NCI-H1436 treated with DMSO at 0.1 percent for 48 hours (cell line): ENCODE measurements at places on chromosomes 4 and X.

- DNase-seq = no peak
Measured at GRCh38 chr4:18391354-18391728, 369.8 kb upstream of the LCORL start.

GRCh38 chr4:17241835-17242234, 270.1 kb downstream of the QDPR start:
- DNase-seq = no peak

DNA sequence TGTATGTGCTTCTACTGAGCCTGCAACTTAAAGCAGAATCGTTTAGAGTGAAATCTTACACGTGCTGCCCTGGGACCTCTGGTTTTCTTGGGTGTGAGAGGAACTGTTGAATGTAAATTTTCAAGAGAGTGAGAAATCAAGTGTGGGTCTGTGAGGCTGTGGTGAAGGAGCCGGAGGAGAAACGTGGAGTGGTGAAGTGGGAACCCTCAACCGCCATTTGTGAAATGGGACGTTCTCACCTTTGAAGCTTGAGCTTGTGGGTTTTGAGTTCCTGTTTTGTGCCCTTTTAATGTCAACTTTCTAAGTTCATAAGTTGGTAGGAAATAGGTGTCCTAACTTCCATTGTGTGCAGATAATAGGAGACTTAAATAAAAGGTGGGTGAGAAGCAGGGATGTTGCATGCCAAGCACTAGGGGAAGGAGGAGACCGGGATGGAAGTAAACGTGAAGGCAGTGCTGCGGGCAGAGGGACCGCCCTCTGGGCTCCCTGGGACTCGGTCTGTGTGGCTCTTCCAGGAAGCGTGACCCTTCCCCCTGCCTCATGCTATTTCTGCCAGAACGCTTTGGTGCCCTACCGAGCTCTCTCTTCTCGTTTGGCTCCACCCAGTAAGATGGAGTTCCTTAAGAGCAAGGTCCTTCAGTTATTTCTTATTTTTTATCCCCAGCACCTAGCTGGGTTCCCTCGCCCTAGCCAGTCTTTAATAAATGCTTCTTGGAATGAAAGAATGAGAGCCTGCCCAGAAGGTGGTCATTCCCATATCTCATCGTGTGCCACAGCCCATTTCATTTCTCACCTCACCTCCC, 56.0 kb downstream of the TMEM131L start:
- no peak for DNase-seq

DNA sequence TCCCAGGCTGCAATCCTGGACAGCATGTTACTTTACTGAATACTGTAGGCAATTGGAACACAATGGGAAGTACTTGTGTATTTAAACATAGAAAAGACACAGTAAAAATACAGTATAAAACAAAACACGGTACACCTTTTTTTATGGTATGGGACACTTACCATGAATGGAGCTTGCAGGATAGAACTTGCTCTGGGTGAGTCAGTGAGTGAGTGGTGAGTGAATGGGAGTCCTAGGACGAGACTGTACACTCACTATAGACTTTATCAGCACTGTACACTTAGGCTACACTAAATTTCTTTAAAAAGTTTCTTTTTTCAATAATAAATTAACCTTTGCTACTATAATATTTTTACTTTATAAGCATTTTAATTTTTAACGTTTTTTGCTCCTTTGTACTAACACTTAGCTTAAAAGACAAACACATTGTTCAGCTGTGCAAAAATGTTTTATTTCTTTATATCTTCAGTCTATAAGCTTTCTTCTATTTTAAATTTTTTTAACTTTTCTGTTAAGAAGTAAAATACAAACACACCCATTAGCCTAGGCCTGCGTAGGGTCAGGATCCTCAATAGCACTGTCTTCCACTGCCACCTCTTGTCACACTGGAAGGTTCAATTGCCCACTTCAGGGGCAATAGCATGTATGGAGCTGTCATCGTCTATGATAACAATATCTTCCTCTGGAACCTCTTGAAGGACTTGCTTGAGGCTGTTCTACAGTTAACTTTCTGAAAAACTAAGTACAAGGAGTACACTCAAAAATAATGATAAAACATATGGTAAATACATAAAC, 293.5 kb upstream of the FSTL5 start:
- DNase-seq = no peak

DNA sequence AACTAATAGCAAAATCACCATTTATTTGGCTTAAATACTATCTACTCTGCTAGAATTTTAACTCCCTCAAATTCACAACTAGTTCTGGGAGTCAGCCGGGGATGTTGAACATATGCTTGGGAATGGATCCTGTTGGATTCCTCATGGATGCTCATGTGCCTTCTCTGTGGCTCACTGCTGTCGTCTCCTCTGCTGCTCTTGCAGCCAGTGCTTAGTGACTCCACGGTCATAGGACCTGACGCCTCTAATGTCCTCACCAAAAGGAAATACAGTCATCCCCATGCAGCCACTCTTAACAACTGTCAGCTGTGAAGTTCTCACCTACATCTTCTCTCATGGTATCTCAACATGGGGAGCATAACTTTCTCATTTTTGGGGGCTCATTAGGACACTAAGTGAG, 59.4 kb downstream of the HMGB2 start:
- DNase-seq = no peak

DNA sequence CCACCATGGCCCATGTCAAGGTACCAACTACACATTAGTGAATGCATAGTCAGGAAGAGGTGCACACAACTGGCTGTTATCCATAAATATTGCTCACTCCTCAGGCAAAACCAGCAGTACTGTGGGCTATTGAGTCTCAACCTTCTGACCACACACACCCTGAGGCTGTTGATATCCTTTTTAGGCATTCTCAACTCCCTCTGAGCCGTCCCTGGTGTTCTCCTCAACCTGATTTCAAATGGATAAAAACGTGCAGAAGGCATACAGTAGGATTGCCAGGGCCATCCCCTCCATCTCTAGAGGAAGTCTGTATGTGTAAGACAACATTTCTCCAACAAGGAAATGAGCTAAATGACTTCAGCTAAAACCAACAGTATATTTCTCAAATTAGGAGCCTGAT, 98.7 kb upstream of the KLHL13 start:
- no peak for DNase-seq

DNA sequence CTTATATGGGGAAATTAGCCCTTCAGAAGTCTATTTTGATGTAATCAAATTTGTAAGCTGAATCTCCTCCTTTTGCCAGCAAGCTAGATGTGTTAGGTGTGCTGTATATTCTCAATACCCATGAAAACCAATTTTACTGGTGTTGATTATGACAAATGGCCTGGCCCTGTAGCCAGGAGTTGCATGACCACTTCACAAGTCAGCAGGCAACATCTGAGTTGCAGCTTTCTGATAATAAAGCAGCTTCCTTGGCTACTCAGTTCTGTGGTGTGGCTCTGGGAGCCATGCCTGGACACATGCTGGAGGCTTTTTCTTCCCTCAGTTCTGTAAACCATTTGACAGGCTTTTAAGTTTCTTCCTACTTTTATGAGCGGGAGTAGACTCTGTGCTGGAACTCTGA, 154.1 kb upstream of the CXCL13 start:
- no peak for DNase-seq

DNA sequence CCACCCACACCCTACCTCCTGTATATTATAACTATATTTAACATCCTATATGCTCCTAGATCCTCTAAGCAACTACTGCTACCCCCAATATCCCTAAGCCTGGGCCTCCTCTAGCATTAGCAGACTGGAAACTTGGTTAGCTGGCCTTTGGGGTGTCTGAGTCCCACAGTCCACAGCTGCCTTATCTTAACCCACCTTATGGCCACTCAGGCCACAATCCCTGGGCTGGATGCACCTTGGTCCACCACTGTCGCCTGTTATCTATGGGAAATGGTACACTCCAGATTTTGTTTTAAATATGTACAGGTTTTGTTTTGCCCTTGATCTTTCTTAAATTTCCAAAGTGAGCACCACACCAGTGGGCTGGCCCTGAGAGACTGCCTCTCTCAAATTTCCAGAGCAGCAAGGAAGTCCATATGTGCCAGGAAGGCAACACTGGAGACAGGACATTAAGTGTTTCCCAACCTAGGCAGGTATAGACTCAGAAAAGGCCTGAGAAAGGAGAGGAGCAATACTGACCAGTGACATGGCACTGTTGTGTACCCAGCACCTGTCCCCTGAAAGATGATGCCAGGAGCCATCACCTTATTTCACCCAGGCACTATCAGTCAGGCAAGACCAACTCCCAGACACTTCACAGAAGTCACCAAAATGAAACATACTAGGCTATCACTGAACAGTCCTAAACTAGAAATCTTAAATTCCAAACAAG, 921 bp downstream of the PFKFB1 start:
- DNase-seq = no peak

- no peak for DNase-seq
Measured at GRCh38 chrX:39823424-39823823, 274.3 kb downstream of the BCOR start.

DNA sequence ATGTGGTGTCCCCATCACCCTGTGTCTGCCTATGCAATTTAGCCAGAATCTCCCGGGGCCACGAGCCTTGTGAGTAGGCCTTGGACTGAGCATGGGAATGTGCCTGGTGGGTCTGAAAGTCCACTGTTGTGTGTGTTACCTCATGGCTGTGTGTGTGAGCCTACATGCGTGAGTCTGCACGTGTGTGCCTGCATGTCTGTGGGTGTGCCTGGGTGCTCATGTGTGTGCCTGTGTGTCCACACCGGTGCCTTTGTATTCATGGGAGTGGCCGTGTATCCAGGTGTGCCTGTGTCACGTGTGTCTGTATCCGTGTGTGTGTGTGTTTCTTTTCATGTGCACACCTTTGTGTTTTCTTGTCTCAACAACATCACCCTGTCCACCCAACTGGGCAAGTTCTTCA, 14.2 kb downstream of the ATP5ME start:
- no peak for DNase-seq

DNA sequence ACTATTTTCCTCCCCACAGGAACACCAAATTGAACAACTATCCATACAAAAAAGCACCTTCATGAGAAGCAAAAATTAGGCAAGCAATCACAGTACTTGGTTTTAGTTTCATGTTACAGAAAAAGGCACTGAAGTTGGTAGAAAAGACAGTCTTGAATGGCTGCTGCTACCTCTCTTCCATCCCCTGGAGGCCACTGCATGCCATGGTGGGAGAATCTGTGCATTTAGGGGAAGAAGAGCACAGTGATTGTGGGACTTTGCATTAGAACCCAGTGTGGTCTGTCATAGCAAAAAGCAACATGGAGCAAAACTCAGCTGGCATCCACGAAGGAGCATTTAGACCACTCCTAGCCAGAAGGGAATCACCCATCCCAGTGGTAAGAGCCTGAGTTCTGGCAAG, 941.9 kb downstream of the PCDH18 start:
- no peak for DNase-seq

DNA sequence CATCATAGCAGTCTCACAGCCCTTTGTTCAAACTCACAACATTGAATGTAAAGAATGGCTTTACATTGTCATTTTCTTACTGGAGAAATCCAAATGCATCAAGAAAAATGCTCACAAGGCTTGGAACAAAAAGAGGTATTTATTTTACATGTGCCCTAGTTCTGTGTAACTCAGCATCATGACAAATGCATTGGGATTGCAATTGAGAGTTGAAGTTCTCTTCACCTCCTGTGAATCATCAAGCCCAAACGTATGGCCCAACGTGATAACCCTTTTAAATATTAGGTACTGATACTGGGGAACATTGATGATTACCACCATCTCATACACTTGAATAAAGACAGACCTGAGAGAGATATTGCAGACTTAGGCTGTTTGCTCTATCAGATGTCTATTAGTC, 61.6 kb downstream of the GASK1B start:
- DNase-seq = no peak

DNA sequence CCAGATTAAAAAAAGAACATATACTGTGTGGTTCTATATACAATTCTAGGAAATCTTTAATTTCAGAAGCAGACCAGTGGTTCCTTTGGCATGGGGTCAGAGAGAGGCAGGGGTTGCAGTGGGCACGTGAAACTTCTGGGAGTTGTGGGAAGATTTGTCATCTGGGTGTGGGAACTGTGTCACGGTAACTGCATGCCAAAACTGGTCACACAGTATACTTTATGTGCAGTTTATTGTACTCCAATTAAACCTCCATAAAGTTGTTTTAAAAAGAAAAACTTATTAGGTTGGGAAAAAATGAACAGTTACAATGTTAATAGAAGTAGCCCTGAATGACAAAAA, 26.7 kb upstream of the STS start:
- no peak for DNase-seq

DNA sequence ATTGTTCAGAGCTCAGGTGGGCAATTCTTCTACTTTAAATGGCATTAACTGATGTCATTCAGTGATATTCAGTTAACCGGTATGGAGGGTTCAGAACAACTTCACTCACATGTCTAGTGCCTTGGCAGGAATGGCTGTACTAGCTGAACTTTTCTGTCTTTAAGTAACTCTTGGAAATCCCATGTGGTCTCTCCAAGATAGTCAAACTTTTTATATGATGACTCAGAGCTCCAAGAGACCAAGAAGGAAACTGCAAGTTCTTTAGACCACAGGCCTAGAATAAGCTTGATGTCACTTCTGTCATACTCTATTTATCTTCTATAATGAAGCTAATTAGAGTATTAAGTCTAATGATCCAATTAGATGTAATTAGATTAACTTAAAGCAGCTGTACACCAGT, 24.9 kb downstream of the LHFPL1 start:
- no peak for DNase-seq

DNA sequence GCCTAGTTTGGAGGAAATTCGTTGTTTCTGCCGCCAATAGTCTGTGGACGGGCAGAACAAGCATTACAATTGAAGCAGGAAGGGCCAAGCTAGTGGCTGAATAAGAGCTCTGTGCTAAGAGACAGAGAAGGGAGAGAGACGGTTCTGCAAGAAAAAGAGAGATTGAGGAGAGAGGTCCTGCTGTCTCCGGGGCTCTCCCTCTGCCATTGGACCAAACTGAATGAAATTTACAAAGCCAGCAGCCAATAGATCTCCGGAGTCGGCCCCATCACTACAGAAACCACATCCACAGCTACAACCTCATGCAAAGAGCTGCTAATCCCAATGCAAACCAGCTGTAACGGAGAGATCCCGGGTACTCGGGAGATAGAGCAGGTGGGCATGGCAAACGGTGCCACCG, at the start of gene NLGN4X:
Gene NLGN4X (minus strand): TSS at position 148 of the 400 bp plus-strand sequence. CDS start 77,401 bp downstream, outside the sequence.
- DNase-seq = no peak

- DNase-seq = no peak
Measured at GRCh38 chr4:168362025-168362401, 43.5 kb upstream of the DDX60 start.

- no peak for DNase-seq
Measured at GRCh38 chr4:182510836-182511235, 267.6 kb downstream of the TENM3 start.
